ENCODE measurements at places on chromosomes 3 and 15. TPM values are rescaled to one million over a fixed set of nuclear protein-coding genes. Genes with fewer than 3 reads are reported as not detected.
A peak's percentile ranks its signal among the peaks of the same experiment; 100 is the strongest.

DNA sequence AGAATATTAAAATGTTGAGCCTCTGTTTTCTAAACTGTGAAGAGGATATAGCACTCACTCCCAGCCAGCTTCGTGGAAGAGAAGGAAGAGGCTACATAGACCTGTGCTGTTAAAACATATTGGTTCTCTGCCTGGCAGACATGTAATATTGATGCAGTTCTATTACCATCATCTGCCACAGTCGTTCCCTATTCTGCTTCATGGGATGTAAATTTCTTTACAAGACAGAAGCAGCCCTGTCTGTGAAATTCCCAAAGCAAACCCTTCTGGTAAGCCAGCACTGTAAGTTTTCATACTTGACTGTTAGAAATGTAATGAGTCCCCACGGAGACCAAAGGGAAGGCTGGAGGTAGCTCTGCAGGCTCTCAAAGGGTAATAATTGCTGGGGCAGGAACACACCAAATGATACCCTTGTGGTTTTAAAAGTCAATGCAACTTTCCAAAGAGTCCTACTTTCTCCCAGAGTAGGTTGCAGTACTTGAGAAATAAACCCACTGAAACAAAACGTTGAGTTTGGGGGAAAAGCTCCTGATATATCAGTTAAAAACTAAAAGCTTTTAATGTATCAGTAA, 129.9 kb upstream of the HES1 start:
- no peak for DNase-seq

ACAP2 gene
- total RNA-seq, result 54.7 TPM

CHRNA3 gene
- total RNA-seq, result 1.6 TPM

GRCh38 chr3:13715961-13716360, 163.9 kb downstream of the WNT7A start:
- DNase-seq, result no peak

CLDN18 gene
- not detected for total RNA-seq

- no peak for DNase-seq
Measured at GRCh38 chr3:51879937-51880336, 4.5 kb upstream of the IQCF5 start.

GRCh38 chr3:22795917-22796316, 407.2 kb upstream of the UBE2E2 start:
- no peak for DNase-seq

SLC38A3 gene
- 0.77 TPM for total RNA-seq

- DNase-seq, result no peak
Measured at GRCh38 chr3:190695225-190695624, 167.3 kb downstream of the GMNC start.

- DNase-seq, result peak; percentile 76
Measured at GRCh38 chr15:90221246-90221900, 12.4 kb downstream of the CIB1 start.

GRCh38 chr3:53799338-53799865, 46.8 kb downstream of the CHDH start:
- DNase-seq, result no peak

- DNase-seq, result no peak
Measured at GRCh38 chr3:42608581-42608980, 8.1 kb downstream of the NKTR start.

DNA sequence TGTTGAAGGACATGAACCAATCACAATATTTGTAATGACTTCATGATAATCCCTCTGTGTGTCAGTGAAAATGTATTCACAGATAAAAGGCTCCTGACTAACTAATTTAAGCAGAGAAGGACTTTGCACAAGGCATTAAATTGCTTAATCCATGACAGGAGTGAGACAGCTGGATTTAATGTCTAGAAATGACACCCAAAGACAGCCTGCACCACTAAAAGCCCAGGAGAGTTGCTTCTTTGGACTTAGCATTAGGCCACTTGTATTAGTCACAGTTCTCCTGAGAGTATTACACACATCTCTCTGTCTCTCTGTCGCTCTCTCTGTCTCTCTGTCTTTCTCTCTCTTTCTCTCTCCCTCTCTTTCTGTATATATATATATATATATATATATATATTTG, 180.4 kb downstream of the GOLGA8K start:
- no peak for DNase-seq

CILP gene
- total RNA-seq, result 0.22 TPM

FBXL22 gene
- total RNA-seq, result 0.71 TPM

DNA sequence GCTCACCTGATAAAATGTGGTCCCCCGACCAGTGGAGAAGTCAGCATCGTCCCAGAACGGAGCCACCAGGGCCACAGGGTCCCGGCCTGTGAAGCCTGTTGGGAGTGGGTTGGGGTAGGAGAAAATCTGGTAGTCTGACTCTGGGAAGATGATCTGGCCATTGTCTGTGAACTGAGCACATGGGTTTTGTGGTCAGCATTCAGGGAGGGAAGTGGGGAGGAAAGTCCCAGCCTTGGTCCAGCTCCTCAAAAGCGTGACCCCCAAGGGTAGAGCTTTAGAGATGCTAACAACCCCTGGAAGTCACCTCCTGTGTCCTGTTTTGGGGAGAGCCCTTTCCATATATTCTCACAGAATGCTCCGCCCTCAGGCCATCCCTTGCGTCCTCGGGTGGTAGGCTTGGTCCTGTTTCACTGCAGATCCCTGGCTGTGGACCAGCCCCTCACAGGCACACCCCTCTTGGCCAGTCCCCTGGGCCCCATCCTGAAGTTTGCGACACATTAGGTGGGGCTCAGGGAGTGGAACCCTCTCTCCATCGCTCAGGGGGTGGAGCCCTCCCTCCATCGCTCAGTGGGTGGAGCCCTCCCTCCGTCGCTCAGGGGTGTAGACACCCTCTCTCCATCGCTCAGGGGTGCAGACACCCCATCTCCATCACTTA, 40.0 kb downstream of the MUC4 start:
- DNase-seq, result peak; percentile 1

GRCh38 chr15:31020542-31020941, 29.1 kb upstream of the MTMR10 start:
- no peak for DNase-seq

DNA sequence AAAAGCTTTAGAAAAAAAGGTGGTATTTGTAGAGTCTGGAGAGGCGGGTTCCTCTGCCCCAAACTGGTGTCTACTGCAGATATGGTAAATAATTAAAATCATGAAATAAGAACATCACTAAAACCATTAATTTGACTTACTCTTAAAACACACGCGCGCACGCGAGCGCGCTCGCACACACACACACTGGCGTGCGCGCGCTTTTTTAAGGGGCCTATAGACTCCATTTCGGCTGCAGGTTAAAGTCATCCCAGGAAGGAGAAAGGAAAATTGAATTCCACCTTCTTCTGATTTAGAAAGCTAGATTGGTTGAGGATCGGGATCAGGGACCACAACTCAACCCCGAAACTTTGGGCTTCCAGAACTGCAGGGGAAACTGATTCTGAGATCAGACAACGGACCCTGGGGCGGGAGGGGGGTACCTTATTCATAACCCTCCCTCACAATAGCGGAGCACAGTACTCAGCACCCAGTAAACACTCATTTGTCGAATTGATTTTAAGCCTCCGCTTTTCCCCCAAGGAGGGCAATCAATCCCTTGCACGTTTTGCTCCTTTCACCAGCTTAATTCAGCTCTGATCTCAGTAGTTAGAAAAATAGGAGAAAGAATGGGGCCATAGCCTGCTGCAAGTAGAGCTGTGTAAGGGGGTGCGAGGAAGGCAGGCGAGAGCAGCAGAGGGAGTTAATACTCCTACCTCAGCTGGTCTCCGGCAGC, 509 bp upstream of the LRRC3B start:
- peak; percentile 36 for DNase-seq

DNA sequence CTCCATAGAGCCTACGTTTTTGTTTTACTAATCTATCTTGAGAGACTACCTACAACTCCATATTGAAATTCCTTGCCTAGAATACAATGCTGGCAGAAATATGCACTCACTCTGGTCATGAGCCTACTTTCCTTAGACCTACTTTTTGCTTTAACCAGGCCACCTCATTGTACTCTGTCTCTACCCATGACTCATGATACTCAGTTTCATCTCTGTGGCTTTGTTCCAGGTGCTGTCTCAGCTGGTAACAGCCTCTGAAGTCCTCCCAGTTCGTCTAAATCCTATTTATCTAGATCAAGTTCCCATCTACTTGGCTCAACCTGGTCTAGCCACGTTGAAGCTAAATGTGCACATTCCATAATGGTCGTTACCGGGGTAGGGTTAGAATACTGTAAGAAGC, 536.4 kb downstream of the RSL24D1 start:
- no peak for DNase-seq

DNA sequence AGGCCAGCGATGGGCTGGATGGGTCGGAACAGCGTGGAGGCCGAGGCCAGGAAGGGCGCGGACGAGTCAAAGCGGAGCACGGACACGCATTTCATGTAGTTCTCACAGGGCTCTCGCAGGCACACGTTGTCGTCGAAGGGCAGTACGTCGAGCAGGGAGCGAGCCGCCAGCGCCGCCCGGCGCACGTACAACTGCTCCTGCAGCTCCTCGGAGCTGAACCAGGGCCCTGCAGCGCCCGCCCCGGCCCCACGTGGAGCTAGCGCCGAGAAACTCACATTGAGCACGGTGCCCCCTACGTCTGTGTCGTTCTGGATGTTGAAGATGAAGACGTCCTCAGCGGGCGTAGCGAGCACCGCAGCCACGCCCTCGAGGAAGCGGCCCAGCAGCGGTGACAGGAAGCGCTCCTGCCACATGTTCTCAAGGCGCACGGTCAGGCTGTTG, 5.8 kb downstream of the CELSR3 start:
- no peak for DNase-seq

PEX11A gene
- total RNA-seq, result 4.5 TPM

GRCh38 chr3:158802409-158803268, 785 bp downstream of the MFSD1 start:
- DNase-seq, result no peak

- no peak for DNase-seq
Measured at GRCh38 chr15:99962006-99962561, 228.8 kb upstream of the LYSMD4 start.

CASR gene
- not detected for total RNA-seq

DNA sequence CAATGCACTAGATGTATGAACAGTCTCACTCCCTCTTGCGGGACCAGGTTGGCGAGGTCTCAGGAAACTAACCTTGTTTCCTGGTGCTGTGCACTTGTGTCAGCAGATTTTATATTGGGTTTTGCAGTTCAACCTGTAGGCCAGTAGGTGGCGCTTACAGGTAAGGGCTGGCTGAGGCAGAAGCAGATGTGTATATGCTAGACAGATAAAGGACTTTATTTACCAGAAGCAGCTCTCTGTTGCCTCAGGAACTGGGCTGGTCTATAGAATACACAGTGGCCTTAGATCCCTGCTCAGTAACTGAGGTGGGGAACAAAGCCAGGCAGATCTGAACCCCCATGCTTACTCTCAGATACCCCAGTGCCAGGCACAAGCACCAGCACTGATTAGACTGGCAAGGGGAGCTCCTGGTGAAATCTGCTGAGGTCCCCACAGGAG, 296.8 kb downstream of the DOCK3 start:
- peak; percentile 77 for DNase-seq

DNA sequence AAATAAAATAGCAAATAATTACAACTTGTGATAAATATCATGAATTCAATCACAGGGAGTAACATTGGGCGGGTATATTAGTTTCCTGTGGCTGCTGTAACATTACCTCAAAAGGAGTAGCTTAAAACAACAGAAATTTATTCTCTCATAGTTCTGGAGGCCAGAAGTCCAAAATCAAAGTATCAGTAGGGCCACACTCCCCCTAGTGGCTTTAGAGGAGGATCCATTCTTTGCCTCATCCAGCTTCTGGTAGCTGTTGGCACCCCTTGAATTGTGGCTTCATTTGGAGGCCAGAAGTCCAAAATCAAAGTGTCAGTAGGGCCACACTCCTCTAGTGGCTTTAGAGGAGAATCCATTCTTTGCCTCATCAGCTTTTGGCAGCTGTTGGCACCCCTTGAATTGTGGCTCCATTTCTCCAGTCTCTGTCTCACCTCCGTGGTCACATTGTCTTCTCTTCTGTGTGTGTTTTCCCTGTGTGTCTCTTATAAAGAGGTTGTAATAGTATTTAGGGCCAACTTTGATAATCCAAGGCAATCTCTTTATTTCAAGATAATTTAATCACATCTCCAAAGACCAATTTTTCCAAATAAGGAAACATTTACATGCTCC, 3.1 kb upstream of the CFAP20DC start:
- DNase-seq, result peak; percentile 40

DNA sequence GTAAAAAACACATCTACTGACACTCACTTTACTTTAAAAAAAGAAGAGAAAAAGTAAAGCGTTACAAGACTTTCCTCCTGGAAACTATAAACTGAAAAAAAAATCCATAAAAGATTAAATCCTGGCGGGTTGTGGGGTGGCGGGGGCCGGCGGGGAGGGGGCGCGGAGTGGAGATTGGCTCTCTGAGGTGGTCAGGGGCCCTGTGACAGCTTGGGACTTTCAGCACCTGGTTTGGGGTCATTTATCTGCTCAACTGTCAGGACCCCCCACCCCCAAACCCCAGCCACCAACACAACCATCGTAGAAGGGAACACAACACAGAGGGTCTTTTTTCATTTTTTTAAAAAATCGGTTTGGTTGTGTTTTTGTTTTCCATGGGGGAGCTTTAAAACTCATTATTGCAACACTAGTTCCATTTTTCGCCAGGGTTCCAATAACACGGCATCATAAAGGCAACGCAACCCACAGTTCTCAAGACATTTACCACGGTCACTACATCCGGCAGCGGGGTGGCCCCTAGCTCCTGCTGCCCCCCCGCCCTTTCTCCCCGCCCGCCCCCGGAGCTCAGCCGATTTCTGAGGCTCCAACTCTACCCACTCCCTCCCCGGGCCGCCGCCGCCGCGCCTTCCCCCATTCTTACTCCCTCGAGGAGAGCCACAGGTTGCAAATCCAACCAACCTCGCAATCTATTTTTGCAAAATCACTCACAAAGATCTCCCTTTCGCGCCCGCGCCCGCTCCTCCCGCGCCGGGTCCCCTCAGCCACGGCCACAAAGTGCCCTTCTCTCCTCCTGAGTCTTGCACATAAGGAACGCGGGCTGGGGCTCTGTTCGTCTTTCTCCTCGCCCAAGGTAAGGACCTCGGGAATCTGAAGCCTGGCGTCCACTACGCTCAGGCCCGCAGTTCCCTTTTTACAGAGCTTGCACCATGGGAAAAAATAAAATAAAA, 1.8 kb downstream of the BCL6 start:
- peak; percentile 58 for DNase-seq

KBTBD13 gene
- total RNA-seq, result not detected

DNA sequence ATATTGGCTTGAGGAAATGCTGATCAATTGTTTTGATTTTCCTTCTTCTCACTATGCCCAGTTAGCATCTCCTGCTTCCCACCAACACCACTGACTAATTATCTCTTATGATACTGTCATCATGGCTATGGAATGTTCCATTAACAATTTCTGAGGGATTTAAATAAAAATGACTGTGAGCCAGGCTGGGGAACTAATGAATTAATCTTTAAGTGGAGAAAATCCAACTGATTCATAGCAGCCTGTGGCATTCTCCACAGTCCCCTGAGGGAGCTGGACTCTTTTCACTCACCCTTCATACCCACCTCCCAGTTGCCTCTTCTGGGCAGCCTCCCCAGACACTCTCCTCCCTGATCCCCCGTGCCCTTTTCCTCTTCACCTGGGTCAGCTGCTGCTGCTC, 353.6 kb downstream of the CLSTN2 start:
- no peak for DNase-seq

All from neural progenitor cell (in vitro differentiated cells).